Astrocyte (in vitro differentiated cells and primary cell): ENCODE measurements at places on chromosomes 2 and 18. TPM values are rescaled to one million over a fixed set of nuclear protein-coding genes. Genes with fewer than 3 reads are reported as not detected.

HSPD1 gene
- total RNA-seq: 292 and 329 TPM in 2 replicates

RFTN2 gene
- 7.1 and 8.1 TPM in 2 replicates for total RNA-seq

XIRP2 gene
- total RNA-seq: 0.25 TPM in 1 of 2 replicates, not detected in the other

SLC9A4 gene
- 0.07 and 0.09 TPM in 2 replicates for total RNA-seq

LRRTM4 gene
- 0.59 and 0.89 TPM in 2 replicates for total RNA-seq

DYSF gene
- total RNA-seq: 123 and 140 TPM in 2 replicates

CTNNA2 gene
- total RNA-seq: 3.9 and 4.3 TPM in 2 replicates
